ENCODE measurements at places on chromosomes 7 and 10.

- DNase-seq, result no peak
These were observed 4.2 kb downstream of the ZNF746 start for GRCh38 chr7:149493366-149493765.

GRCh38 chr7:33185786-33186185 lies 56.4 kb downstream of the BBS9 start:
- DNase-seq, result peak; percentile 74

DNA sequence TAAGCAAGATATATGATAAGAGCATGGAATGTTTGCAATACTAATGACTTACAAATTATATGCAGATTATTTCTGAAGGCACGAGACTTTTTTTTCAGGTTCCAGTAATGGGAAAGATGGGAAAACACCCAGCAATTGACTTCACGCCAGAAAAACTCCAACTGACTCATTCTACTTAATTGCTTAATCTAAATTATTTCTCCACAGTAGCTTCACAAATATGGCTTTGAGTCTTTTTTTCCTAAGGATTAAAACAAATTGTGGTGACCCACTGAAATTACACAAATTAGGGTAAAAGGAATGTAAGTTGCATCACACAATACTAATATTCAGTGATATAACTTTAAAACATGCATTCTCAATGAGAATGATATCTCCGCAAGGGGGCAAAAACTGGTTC lies 138.7 kb downstream of the GNAI1 start:
- DNase-seq, result no peak

DNA sequence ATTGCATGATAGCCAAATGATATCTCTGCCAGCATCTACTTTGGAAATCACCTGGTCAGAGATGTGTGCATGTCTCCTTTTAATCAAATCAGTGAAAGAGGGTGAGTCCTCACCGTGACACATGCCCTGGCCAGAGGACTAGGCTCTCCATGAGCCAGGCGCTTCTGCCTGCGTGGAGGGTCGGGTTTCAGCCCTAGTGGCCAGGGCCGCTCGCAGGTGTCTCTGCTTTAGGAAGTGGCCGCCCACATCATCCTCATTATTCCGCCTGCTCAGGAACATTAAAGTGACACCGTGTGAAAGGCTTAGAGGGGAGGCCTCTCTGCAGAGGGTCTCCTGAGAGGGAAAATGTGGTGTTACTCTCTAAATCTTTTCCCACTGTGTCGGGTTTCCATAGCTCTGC lies 173.6 kb upstream of the PRKCQ start:
- no peak for DNase-seq

- DNase-seq, result no peak
These were observed 114.2 kb downstream of the PRKAG2 start for GRCh38 chr7:151762583-151763245.

DNA sequence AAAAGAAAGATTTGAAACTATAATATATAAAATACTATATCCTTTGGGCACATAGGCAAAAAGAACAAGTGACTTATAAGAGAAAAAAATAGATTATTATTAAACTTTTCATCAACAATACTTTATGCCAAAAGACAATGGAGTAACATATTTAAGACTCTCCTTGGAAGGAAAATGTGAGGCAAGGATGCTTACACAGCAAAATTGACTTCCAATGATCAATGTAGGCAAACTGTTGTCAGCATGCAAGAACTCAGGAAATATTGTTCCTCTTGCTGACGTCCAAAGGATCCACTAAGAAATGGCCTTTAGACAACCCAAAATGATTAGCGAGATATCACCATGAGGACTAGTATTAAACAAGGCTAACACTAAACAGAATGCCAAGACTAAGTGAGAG lies 22.9 kb upstream of the LMOD2 start:
- DNase-seq, result no peak

GRCh38 chr10:54880996-54881395 lies 80.0 kb upstream of the PCDH15 start:
- no peak for DNase-seq

DNA sequence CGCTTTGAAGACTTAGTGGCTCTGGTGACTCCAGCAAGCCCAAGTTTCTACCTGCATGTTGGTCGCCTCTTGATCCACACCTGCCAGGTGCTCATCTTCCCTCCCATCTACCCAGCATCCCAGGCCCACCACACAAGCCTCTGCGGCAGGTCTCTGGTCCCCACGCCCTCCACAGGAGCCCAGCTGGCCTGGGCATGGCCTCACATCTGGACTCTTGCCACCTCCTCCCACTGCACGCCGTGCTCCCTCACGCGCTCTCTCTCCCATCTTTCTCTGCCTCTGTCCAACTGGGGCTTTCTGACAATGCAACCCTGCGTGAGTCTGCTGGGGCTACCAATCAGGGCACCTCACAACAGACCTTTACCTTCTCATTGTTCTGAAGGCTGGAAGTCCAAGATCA lies 50.2 kb upstream of the FGFR2 start:
- DNase-seq, result no peak

DNA sequence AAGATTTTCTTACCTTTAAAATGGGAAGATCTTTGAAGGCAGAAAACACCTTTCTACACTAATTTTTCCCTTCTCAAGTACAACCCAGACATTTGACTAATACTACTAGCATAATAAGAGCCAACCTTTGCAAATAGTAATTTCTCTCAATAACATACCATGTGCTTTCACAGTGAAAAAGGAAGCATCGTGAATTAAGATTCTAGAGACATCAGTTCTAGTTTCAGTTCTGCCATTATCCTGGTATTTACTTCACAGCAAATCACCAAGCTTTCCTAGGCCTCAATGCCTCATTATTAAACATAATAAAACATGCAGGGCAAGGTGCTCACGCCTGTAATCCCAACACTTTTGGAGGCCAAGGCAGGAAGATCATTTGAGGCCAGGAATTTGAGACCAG lies 24.9 kb downstream of the GSAP start:
- DNase-seq, result no peak

- DNase-seq, result no peak
These were observed 98.4 kb downstream of the LYZL1 start for GRCh38 chr10:29387269-29387668.

DNA sequence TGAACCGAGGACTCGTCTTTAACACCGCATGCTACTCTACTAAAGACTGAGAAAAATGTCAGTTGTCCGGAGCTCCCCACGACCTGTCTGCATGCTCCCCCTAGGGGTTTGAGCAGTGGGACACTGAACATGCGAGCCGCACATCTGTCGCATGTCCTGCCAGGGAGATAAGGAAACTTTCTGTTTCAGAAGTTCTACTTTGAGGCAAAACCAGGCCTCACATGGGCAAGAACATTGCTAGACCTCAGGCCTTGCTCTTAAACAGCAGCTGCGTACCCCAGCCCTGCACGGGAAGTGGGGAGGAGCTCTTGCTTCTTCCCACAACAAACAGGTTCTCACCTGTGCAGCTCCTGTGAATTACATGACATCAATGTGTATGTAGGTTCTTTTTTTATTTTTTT lies 30.3 kb upstream of the HERPUD2 start:
- no peak for DNase-seq

GRCh38 chr10:4663162-4663992 lies 162.6 kb upstream of the AKR1E2 start:
- peak; percentile 98 for DNase-seq

DNA sequence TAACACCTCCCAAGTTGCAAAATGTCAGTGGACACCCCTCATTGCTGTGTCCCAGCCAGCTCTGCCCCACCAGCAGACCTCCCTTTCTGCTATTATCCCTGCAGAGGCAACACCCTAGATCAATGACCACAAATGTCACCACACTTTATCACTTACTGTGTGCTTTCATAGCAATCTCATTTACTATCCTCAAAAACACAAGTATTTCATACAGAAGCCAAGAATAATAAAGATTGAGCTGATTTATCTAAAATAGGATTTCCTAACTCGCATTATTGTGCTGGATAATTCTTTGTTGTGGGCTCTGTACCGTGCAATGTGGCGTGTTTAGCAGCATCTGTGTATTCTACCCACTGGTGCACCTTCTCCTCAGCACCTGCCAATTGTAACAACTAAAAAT lies 13.2 kb upstream of the ABCB5 start:
- DNase-seq, result no peak

DNA sequence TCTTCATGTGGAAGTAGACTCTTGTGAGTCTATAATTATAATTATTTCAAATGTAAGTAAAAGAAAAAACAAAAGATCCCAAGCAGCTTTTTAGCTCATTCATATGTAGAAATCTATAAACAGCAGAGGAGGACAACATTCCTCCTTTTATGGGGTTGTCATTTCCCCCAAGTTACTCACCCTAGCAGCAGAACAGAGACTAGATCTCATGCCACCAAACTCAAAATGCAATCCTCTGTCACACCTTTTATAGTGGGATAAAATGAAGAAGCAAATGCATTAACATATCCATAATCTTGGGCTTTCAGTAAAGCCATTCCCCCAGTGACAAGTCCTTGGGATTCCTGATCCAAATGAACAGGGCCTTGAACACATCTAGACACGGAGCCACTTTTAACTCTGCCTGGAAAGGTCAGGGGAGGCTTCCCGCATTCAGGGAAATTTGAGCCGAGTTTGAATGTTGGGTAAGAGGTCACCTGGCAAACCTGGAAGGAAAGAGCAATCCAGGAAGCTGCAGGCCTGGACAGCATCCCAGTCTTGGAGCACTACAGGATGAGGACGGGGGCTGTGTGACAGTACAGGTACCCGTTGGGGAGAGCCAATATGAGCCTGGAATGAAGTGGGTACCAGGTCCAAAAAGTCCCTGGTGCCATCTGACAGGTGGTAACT lies 76.4 kb downstream of the DOCK4 start:
- DNase-seq, result no peak

DNA sequence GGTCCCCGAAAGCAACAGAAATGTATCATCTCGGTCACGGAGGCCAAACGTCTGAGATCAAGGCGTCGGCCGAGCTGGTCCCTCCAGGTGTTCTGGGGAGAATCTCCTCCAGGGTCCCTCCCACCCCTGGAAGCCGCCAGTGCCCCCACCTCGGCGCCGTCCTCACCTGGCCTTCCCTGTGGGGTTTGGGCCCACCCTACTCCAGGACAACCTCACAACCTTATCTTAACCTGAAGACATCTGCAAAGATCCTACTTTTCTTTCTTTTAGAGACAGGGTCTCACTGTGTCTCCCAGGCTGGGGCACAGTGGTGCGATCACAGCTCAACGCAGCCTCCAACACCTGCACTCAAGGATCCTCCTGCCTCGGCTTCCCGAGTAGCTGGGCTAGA lies 33.4 kb downstream of the ADAP1 start:
- DNase-seq, result no peak

DNA sequence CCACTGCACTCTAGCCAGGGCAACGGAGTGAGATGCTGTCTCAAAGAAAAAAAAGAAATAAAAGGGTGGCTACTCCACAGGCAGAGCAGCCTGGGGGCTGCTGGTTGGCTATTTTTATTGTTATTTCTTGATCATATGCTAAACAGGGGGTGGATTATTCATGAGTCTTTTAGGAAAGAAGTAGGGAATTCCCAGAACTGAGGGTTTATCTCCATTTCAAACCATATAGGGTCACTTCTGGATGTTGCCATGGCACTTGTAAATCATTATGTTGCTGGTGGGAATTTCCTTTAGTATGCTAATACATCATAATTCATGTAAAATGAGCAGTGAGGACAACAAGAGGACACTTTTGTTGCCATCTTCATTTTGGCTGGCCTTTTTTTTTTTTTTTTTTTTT lies 52.1 kb upstream of the GHITM start:
- DNase-seq, result no peak

DNA sequence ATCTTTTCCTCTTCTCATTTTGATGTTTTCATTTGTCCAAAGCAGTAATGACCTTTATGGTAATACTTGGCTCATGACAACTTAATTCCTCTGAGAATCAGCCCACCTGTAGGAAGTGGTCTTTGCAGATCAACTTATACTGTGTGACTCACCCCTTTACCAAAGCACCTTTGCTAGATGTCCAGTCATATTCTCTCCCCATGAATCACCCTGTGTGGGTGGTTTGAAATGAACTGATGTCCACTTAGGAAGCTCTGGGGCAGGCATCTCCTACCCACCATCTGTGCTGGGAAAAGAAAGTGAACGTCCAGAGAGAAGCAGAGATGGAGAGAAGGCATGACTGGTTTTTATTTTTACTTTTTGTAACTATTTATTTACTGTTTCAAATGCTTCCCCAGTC lies 410.3 kb downstream of the KIF20B start:
- DNase-seq, result peak; percentile 51

DNA sequence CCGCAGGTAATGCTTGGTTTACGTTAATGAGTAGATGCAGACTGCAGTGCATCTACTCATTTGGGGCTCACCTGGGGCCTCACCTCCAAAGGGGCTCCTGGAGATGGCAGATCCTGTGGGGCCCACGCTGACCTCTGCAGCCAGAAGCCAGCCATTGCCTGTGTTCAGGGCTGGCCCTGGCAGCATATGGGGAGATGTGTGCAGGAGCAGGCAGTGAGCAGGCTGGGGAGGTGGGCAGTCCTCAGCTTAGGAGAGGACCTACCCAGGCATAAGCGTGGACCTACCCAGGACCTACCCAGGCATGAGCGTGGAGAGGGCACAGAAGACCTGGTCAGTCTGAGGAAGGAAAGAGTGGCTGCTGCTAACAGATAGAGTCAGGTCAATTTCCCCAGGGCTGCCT lies 178.5 kb downstream of the PTPRN2 start:
- DNase-seq, result no peak
